Activated T-helper 1 cell treated with anti-CD3 and anti-CD28 coated beads, Interleukin-2, amount 50 U/mL, for 16 hours (primary cell): ENCODE measurements at places on chromosomes 3 and 15.

DNA sequence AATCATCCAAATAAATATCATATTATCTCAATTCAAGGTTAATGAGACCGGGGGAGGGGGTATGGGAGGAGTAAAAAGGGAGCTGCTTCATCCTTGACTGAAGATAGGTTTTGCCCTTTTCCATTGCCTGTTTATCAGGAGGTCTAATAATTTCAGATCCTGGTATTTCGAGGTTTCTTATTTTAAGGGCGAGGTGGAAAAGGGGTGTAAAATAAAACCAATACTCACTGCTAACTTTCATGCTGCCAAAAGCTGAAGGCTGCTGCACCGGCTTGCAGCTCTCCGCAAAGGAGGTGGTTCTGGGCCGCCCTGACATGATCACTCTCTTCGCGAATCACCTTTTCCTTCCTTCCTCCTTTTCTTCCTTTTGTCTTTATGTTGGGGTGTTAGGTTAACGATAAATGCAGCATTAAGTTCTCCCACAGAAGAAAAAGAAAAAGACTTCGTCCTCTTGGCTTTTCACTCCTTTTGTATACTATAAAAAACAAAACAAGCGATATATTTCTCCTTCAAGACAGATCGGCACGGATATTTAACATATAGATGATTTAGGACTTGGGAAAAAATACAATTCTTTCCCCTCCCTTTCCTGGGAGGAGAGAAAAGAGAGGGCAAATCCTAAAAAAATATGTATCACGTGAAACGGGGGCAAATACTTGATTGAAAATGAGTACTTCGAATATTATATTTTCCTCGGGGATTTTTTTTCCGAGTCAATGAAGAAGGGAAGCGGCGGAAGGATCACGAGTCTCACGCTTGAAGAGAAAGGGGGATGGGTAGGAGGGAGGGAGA is 932 bp downstream of the GSK3B start:
- DNase-seq, result no peak

DNA sequence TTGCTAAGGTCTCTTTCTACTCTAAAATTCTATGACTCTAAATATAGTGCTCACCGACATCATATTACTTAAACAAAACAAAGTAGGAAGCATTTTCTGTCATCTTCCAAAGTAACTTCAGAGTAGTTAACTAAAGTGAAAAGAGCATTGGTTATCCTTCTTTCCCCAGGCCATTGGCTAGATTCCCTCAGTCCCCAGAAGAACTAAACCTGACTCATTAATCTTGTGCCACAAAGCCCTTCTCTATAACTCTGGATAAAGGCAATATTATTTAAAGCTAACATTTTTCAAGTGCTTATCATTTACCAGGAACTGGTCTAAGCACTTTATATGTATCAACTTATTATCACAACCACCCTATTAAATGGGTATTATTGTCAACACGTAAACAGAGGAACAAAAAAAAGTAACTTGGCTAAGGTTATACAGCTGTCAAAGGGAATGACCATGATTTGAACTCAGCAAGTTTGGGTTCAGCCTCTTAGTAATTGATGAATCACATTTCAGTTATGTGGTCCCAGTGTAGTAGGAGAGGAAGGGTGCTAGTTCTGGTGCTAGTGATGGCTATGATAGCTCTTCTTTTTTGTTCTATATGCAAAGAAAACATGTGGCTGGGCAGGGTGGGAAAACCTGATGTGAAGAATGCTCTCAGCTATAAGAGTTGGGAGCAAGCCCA is 304.9 kb downstream of the FGF12 start:
- no peak for DNase-seq

- DNase-seq, result no peak
Observed at GRCh38 chr3:142445816-142446254, 2.0 kb downstream of the XRN1 start.

DNA sequence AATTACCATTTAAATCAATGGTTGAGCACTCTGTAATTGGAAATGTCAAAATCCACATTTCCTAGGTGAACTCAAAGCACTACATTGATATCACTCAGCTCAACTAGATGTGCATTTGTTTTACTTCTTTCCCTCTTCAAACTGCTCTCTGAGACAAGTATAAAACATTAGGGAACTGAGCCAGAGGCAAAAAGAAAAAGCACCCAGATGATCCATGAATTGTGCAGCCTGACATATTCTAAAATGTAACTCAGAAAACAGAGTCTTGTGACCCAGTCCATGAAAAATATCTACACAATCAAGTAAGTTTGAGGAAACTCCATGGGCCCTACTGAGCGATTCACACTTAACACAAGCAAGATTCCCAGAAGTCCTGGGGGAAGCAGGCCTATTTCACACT is 9.8 kb downstream of the SRGAP3 start:
- DNase-seq, result no peak

DNA sequence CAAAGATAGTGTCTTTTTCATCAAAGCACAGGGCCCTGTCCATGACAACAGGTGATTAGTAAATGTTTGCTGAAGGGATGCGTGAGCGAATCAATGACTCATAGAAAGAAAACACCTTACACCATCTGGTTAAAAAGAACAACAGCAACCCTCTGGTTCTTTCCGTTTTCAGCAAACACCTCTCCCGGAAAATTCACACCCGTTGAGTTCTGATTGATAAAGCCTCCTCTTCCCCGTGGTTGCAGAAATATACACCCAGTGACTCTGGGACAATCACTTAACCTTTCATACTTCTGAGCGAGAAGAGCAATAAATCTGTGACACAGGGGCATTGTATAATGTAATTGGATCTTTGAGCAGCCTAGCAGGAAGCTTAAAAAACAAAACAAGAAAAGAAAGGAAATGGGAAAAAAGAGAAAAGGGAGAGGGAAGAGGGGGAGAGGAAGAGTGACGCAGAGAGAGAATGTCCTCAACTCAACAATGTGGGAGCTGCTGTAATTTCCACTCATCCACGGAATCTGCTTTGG is 37.6 kb downstream of the ADAMTS9 start:
- DNase-seq, result no peak

GRCh38 chr15:68081869-68082505 is 27.9 kb downstream of the PIAS1 start:
- DNase-seq, result no peak

GRCh38 chr3:183477801-183478456 is 49.5 kb upstream of the MCF2L2 start:
- no peak for DNase-seq

GRCh38 chr3:51378726-51379125 is 6.4 kb upstream of the MANF start:
- no peak for DNase-seq

DNA sequence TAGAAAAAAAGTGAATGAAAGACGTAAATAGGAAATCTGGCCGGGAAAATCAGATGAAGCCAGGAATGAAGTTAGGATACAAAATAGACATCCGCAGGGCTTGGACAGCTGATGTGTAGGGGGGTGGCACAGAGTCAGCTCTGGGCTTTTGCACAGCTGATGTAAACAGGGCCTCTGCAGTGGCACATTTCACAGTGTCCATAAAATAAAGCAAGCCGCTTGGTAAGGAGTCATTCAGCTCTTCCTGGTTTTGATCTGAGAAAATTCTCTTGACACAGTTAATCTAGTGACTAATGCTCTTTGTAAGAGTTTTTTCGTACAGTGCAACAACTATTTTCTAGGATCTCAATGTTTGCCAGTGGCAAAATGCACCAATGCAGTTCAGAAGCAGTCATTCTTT is 153.3 kb downstream of the USP13 start:
- no peak for DNase-seq

DNA sequence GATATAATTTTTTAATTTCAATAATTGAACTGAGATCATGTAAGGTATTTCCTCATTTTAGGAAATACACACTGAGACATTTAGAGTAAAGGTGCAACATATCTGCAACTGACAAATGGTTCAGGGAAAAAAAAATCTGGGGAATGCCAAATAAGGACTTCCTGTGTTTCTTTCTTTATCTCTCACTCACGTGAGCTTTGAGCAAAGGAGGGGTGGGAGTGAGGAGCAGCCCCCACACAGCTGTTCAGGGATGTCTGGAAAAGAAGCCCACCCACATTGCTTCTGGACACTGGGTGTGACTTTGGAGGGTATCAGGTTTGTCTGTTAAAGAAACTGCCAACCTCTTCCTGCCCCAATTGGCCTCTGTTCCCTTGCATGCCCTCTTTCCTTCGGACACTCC is 5.6 kb upstream of the TP63 start:
- no peak for DNase-seq

DNA sequence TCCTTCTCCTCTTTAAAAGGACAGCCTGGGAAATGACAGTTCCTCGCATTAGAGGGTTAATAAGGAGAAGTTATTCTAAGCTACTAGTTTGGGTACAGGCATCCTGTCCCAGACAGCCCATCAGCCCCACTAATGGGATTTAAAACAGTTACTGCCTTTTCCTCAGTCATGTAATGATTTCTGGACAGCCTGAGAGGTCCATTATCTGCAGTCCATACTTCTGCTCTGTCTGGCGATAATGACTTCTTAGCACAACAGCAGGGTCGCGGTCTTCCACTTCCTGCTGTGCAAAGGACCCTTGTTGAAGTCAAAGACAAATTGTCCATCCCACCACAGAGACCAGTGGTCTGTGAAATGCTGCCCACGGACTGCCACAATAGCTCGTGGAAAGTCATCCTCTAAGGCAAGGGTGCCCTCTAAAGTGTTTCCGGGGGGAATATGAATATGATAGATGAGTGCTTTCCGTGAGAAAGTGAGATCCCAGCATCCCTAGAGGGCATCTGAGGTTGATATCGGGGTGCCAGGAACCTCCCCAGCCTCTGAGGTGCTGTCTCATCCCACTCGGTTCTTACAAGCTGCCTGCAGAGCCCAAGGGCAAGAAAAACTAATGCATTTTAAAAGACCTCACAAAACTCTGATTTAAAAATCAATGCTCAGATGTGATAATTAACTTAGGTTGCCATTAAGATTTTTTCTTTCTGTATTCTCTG is 100.7 kb downstream of the SHOX2 start:
- DNase-seq, result no peak

DNA sequence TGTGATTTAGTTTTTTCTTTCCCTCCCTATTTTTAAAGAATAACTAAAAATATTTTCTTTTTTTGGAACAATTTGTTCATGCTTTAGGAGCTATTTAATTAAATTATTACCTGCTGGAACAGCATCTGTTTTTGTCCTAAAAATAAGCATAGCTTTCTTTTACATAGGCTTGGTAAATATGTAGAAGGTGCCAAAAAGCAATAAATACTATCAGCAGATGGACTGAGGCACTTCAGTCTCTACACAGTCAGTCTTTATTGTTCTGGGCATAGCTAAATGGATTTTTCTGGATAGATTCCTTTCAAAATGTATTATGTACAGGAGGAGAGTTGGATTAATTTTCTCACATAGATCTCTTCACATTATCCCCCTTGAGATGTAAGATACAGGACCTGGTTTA is 223.5 kb downstream of the NAALADL2 start:
- no peak for DNase-seq

DNA sequence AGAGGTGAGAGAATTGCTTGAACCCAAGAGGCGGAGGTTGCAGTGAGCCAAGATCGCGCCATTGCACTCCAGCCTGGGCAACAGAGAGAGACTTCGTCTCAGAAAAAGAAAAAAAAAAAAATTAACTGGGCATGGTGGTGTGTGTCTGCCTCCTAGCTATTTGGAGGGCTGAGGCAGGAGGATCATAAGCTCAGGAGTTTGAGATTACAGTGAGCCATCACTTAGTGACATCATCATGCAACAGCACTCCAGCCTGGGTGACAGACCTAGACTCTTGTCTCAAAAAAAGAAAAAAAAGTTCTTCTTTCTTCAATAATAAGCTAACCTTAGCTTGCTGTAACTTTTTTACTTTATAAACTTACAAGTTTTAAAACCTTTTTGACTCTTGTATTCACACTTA is 99.8 kb downstream of the SLMAP start:
- DNase-seq, result no peak

DNA sequence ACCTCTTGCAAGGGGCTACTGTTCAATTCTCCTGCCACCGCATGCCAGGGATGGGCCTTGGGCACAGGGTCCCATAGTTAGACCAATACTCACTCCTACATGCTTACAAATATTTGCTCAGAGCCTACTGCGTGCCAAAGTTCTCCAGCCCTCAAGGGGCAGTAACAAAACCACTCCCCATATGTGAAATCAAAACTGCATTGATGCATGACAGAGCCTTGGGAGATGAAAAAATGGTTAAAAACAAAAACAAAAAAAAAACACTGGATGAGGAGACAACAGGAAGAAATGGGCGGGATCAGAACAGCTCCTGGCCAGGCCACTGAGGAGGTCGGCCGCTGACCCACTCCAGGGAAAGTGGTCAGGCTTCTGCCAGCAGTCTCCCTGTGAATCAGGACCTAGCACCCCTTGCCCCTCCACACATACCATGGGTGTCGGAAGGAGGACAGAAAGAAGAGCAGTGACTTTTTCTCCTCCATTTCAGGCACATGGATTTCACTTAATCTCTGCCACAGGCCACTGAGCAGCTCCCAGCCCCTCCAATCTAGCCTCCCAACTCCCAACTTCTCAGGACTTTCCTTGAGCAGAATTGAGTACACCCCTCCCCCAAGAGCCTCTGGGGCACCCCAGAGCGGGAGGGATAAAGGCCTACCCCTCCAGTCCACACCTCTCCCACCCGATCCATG is 2.8 kb downstream of the PLXNB1 start:
- no peak for DNase-seq

GRCh38 chr15:79179108-79179561 is 88.6 kb upstream of the RASGRF1 start:
- DNase-seq, result no peak
